Pancreas (tissue), 10 donors: ENCODE measurements at places on chromosomes 5 and 9. TPM values are rescaled to one million over a fixed set of nuclear protein-coding genes. Genes with fewer than 3 reads are reported as not detected.

Gene ZBTB26
- polyA plus RNA-seq = 3.5 TPM

Gene PIGO
- polyA plus RNA-seq = 20.0 TPM

Gene GPX3
- 271 TPM for polyA plus RNA-seq

Gene ACSL6
- 0.99 TPM for polyA plus RNA-seq

Gene HSD17B4
- polyA plus RNA-seq = 133 TPM

Gene HMMR
- 0.07 TPM for polyA plus RNA-seq

Gene HTR1A
- not detected for polyA plus RNA-seq

Gene SLC6A7
- polyA plus RNA-seq = not detected

Gene DYNC2I2
- polyA plus RNA-seq = 90.3 TPM

Gene ZNF367
- 0.23 TPM for polyA plus RNA-seq

Gene ADAMTS2
- polyA plus RNA-seq = 6.8 TPM

Gene ACOT12
- 0.40 TPM for polyA plus RNA-seq
